ENCODE measurements at places on chromosomes 7 and 10.

GRCh38 chr7:77419102-77419501 lies 3.0 kb upstream of the GSAP start:
- no peak for DNase-seq

GRCh38 chr7:71313553-71313952 lies 181.6 kb downstream of the GALNT17 start:
- DNase-seq, result no peak

- DNase-seq, result no peak
Observed at GRCh38 chr10:659688-660141, 29.8 kb downstream of the DIP2C start.

GRCh38 chr7:46784732-46785131 lies 797.2 kb downstream of the TNS3 start:
- DNase-seq, result no peak

DNA sequence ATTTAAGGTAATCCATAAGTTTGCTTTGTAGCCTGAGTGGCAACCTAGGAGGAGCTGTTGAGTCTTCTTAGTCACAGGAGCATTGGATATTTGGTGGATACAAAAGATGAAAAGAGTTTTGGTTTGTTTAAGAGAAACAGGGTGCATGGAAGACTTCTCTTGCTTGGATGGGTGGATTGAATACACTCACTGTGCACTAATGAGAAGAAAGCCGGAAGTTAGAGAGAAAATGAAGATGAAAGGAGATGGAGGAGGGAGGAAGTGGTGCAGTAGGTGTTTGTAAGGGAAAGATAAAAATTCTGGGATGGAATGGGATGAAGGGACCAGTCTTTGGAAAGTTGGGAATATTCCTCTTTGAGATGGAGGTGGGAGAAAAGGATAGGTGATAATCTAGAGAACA lies 7.7 kb downstream of the MDFIC start:
- no peak for DNase-seq

- DNase-seq, result no peak
Observed at GRCh38 chr7:131974671-131975070, 418.2 kb upstream of the PODXL start.

DNA sequence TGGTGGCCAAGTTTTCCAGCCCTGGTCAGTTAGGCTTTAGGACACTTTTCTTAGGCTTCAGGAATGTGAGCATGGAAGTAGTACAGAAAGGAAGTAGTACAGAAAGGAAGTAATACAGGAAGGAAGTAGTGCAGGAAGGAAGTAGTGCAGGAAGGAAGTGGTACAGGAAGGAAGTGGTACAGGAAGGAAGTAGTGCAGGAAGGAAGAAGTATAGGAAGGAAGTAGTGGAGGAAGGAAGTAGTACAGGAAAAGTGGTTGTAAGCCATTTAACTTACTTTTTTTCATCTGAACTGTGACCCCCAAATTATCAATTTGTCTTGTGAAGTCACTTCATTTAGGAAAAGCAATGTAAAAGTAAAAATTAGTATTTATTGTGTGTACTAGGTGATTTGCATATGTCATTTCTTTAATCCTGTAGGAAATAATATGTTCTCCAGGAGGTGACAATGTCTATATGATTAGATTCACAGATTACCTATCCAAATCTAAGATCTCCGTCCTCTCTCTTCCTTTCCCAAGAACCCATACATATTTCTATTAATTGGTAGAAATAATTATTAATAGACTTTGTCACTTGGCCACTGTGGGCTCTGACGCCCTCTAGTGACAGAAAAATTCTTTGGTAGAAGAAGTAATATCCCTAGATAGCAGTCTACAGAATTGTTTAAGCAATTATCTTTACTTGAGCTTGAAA lies 3.9 kb upstream of the FAS start:
- DNase-seq, result no peak

DNA sequence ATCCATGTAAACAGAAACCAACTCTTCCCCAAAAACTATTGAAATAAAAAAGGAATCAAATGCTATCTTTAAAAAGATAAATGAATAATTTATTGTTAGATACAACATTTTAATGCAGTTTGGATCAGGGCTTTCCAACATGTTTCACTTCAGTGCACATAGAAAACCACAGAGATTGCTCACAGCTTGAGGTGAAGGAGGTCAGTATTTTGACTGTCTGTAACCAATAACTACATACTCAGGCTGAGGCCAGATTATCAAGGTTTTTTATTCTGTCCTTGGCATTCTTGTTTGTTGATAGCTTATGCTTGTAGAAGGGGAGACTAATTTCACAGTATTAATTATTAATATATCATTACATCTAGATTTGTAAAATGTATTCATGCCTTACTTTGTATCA lies 195.5 kb downstream of the PRKG1 start:
- DNase-seq, result no peak

DNA sequence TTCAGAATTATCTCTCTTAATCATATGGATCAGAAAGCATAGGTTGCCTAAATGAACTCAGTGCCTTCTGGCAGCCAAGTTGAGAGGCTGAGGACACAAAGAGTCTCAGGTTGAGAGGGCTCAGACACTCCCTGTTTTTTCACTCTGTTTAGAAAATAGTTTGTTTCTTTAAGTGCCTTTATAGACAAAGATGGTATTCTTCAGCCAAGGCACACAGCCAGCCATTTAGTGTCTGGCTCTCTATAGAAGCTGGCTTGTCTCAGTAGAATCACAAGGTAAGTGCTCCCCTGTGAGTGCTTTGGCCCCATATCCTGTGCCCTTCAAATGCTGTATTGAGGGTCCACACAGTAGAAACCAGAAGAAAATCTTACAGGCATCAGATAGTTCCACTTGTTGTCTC lies 3.6 kb downstream of the GPR158 start:
- DNase-seq, result no peak

- no peak for DNase-seq
Observed at GRCh38 chr10:63425512-63425911, 40.3 kb downstream of the JMJD1C start.

DNA sequence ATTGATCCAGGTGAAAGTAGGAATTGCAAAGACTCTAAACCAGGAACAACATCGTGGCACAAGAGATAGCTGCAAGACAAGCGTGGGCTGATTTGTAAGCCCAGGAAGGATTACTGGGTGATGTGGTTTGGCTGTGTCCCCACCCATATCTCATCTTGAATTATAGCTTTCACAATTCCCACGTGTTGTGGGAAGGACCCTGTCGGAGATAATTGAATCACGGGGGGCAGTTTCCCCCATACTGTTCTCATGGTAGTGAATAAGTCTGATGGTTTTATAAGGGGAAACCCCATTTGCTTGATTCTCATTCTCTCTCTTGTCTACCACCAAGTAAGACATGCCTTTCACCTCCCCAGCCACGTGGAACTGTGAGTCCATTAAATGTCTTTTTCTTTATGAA lies 59.5 kb downstream of the ST8SIA6 start:
- no peak for DNase-seq

DNA sequence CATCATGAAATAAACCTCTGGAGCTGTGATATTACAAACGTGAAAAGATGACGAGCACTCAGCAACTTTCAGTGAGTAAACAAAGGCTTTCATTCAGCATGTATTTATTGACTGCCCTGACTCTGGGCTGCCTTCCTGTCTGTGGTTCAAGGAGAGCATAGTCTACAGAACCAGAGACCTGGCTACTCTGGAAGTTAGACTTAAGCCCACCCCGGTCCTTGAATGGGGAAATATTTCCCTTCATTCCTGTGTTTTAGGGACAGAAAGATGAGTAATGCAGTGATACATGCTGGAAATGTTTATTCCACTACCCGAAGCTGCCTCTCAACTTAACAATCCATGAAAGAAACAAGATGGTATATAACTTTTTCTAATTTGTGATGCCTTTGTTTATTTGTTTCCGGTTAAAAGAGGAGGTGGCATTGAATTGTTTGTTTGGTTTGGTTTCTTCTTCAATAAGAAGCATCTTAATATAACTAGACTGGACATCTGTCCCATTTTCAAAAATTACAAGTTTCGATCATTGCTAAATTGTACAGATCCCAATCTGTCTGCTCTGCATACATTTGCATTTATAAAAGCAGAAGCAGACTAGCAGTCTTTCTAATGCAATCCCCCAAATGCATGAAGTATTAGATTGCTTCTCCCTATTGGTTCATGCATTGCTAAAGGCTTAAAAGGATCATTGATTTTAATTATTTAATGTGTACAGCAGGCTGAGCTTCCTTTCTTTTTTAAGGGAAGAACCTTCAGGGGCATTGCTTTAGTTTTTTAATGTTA lies 57.7 kb downstream of the TRUB1 start:
- DNase-seq, result no peak

- no peak for DNase-seq
Observed at GRCh38 chr10:110914431-110914830, 4.5 kb downstream of the BBIP1 start.

DNA sequence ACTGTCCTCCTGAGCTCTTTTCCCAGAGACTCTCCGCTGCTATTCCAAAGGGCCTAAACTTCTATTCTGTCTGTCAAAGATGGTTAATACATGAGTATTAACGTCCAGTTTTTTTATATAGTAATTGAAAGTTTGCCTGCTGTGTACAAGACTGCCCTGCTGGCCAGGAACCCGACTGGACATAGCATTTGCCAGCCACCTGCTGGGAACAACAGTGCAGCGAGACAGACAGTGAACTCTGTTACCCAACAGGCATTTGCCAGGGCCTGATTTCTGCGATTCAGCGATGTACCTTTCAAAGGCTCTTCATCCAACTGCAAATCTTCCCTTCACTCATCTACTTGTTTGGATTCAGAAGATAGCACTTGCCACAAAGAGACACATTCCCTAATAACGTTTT lies 128.8 kb upstream of the SEM1 start:
- no peak for DNase-seq

DNA sequence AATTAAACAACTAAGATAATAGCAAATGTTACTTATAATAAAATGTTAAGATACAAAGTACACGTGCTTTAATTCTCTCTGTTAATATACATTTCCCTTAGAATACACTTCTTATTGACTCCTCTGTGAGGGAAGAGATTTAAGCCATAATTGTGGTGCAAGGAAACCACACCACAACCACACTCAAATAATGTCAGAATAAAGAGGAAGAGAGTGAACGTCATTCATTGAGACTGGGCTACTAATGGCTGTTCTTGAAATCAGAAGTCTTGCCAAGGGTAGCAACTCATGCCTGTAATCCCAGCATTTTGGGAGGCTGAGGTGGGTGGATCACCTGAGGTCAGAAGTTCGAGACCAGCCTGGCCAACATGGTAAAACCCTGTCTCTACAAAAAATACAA lies 10.0 kb downstream of the FAM171A1 start:
- no peak for DNase-seq

GRCh38 chr7:5550385-5550784 lies 126.8 kb upstream of the TNRC18 start:
- no peak for DNase-seq
